HEK293T (cell line): ENCODE measurements at places on chromosomes 7 and 10.
A peak's percentile ranks its signal among the peaks of the same experiment; 100 is the strongest.

DNA sequence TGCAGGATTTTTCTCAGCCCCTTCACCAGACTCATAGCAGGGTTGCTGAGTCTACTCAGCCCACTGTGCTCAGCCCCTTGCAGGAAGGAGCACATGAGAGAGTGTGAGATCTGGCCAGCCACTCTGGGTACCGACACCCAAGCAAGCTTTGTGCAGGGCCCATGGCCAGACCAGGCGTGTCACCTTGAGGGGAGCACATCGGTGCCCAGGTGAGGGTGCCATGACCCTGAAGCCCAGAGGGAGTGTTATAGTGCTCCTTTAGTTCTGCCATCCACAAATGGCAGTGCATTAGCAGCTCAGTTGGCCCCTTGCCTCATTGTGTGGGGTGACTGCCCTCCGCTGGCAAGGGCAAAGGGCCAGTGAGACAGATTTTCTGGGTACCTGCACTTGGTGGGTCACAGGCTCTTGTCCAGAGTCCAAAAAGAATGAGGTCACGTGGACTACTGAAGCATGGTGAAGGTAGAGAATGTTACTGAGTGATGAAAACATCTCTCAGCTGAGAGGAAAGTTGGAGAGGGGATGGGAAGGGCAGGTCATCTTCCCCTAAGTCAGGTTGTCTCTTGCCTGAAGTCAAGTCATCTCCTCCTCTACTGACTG, 181.8 kb downstream of the MACC1 start:
- DNase-seq, result no peak

- DNase-seq, result no peak
These were observed 228.0 kb downstream of the PRKG1 start for GRCh38 chr10:51302316-51302715.

DNA sequence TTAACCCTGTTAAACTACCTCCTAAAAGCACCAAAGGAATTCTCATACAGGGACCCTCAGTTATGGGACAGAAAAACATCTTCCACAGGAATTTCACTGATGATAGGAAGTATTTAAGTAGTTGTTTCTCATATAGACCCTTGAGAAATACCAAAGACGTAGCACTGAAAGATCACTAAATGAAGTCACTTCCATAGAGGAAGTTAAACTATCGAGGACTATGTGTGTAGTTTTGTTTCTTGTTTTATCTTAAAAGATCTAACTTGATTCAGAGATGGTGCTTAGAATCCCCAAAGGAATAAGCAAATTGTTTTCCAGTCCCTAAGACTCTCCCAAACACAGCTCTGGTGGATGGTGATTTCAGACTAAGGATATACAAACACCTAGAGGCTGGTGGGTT, 94.8 kb upstream of the AFAP1L2 start:
- DNase-seq, result no peak

GRCh38 chr10:58723186-58723585, 210.5 kb downstream of the BICC1 start:
- DNase-seq, result no peak

DNA sequence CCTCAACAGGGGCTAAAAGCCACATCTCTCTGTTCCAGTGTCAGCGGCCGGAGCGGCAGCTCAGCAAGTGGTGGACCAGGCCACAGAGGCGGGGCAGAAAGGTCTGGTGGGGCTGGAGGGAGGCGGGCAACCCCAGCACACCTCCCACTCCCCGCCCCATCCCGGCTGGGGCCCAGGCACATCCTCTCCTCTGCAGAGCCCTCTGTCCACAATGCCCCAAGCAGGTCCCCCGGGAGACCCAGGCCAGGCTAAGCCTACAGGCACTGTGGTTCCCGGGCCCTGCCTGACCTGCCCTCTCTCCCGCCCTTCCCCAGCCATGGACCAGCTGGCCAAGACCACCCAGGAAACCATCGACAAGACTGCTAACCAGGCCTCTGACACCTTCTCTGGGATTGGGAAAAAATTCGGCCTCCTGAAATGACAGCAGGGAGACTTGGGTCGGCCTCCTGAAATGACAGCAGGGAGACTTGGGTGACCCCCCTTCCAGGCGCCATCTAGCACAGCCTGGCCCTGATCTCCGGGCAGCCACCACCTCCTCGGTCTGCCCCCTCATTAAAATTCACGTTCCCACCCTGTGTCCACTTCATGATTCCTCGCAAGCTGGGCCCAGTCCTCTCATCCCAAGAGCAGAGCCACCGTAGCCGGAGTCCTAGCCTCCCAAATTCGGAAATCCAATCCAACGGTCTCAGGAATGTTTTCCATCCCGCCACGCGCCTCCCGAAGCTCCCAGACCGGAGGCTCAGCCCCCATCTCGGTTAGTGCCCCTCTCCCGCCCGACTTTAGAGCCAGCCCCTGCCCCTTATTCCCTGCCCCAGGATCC, 2.1 kb downstream of the ADIRF start:
- peak; percentile 3 for DNase-seq

DNA sequence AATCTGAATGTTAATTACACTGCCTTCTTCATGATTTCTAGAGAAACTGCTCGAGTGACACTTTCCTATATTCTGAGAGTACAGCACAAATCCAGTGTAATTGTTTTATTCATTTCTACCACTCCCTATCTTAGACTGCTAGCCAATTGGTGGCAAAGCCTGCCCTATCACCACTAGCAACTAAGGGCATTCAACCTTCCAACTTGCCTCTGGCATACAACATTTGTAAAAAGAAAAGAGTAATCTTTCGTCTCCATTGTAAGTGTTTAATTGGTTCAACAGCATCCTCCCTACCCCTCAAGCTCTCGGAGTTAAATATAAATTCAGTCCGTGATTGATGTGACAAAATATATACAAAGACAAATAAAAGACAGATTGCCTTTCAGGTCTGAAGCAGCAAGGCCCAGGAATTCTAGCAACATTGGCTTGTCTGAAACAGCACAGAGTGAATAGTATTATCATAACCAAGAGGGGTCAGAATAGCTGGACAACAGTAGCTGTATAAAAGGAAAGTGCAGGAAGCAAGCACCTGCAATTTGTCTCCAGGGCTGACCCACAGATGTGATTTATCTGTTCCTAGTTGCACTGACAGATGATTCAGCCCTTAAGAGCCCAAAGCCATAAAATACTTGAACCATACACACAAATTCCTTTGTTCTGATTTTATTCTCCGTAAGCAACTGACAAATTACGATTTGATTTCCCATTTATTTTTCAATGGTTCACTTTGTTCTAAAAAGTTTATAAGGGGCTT, 47.6 kb upstream of the ANKRD1 start:
- no peak for DNase-seq

GRCh38 chr7:40815512-40815911, 680.7 kb downstream of the SUGCT start:
- DNase-seq, result no peak

DNA sequence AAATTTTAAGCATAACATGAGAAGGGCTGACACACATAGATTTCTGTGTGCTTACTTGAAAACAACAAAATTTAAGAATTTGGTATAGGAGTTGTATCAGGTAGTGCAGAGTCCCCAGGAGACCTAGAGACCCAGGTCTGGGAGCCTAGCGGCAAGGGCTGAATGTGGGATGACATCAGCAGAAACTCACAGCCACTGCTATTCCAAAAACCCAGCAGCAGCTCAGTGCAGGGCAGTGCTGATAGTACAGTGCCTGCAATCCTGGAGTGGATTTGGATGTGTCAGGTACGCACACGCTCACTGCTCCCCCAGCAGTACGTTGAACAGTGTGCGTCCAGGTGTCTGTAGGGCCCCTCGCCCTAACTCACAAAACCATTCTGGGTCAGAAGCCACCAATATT, 87.1 kb downstream of the EGFR start:
- no peak for DNase-seq

DNA sequence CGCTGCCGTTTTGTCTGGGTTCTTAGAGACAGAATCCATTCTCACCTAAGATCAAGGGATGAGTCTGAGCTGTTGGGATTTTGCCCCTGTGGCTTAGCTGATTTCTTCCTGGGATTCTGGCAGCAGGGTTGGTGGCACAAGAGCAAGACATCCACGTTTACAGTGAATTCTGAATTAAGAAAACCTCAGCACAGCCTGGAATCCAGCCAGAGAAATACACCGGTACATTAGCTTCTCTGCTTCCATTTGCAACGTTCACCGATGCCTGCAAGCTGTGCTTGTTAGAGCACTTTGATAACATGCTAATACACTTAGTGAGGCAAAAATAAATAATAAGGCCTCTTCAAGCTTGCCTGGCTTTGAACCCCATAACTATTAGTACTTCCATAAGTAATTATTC, 569.8 kb downstream of the CALN1 start:
- DNase-seq, result no peak

- no peak for DNase-seq
These were observed 44.0 kb upstream of the ANKRD1 start for GRCh38 chr10:90964781-90965465.

GRCh38 chr7:41979834-41980307, 257.1 kb downstream of the GLI3 start:
- peak; percentile 57 for DNase-seq

DNA sequence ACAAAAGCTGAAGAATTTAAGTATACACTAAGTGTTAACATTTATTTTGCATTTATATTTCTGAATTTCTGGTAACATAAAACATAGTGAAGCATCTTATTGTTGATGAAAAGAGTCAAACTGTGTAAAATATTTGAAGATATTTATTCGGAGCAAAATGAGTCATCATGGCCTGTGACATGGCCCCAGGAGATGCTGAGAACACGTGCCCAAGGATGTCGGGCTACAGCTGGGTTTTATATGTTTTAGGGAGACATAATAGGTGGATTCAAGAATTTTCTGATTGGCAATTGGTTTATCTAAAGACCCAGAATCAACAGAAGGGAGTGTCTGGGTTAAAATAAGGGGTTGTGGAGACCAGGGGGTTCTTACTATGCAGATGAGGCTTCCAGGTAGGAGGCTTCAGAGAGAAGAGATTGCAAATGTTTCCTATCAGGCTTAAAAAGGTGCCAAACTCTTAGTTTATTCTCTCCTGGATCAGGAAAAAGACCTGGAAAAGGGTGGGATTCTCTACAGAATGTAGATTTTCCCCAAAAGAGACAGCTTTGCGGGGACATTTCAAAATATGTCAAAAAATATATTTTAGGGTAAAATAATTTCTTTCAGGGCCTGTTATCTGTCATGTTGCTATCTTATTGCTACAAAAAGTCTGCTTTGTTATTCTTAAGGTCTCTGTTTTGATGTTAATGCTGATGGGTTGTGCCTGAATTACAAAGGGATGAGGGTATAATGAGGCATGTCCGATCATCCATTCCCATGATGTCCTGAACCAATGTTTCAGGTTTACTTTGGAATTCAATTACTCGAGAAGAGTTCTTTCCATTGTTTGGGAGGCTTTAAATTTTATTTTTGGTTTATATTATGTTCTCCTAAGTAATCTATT, 74.5 kb downstream of the VWDE start:
- DNase-seq, result no peak

- DNase-seq, result no peak
These were observed 73.5 kb downstream of the SAMD9 start for GRCh38 chr7:93044147-93044810.

- DNase-seq, result no peak
These were observed 15.3 kb downstream of the SLC25A13 start for GRCh38 chr7:96306385-96307125.
